Left ventricle myocardium superior (tissue), 1 donor: ENCODE measurements at places on chromosomes 12 and 14. TPM values are rescaled to one million over a fixed set of nuclear protein-coding genes. Genes with fewer than 3 reads are reported as not detected.

LRP1-AS gene
- total RNA-seq = not detected

DNA sequence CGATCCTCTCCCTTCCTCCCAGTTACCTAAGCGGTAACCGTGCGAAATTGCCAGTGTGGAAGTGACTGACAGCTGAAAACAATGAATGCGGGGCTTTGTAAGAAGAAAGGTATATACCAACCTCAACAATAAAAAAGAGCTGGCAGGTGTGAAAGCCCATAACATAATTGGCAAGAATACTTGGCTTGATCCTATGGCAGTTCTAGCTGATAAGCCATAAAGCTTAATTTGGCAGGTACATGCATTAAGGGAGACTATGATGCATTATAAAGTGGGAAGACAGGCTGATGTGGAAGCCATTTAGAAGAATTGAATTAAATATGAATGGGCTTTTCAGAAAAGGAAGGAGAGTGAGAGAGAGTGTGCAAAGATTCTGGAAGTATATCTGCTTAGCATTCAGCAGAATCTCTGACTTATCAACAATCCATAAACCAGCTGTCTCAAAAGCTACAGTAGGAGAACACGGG is 71.3 kb downstream of the CRACR2A start:
- DNase-seq = no peak

- no peak for DNase-seq
Measured at GRCh38 chr12:22828066-22828465, 203.1 kb downstream of the ETNK1 start.

GRCh38 chr12:25052196-25052913 is 103.5 kb upstream of the BCAT1 start:
- no peak for DNase-seq

DNA sequence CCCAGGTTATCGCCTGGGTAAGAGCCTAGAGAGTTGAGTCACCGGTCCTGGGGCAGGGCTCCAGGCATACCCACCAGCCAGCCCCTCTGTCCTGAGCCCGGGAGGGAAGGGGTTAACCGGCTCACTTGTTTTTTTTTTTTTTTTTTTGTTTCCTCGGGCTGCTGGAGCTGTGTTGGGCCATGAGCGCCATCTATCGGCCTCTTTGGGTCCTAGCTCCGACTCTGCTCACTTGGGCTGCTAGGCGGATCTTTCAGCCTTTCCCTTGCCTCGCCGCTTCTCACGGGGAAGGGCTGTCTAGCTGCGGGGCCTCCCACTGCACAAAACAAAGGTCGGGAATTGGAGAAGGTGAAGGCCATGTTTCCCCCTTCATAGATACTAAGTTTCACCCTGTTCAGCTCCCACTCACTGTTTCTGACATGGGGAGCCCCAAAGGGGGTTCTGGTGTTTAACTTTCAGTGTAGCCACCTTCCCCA is 2.8 kb upstream of the SMUG1 start:
- DNase-seq = peak; percentile 81

GRCh38 chr12:53299101-53299453 is 418 bp upstream of the MYG1 start:
- DNase-seq = no peak

- no peak for DNase-seq
Measured at GRCh38 chr12:107552263-107552662, 133.3 kb upstream of the PWP1 start.

DNA sequence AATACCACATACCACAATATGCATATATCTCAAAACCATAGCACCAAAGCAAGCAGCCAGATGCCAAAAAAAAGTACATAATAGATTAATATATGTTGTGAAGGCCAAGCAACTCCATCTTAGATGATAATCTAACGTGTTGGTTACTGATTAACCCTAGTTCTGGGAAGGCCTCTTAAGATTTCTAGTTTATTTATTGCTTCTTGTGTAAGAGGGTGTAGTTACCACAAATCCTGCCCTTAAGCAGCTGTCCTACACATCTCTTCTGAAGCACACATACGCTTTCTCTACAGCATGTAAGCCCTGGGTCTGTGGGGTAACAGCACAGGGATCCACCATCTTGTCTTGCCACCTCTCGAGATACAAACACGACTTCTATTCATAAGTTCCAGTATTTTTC is 236.8 kb upstream of the AVPR1A start:
- DNase-seq = no peak

GRCh38 chr14:92451245-92451644 is 62.3 kb upstream of the RIN3 start:
- no peak for DNase-seq

DNA sequence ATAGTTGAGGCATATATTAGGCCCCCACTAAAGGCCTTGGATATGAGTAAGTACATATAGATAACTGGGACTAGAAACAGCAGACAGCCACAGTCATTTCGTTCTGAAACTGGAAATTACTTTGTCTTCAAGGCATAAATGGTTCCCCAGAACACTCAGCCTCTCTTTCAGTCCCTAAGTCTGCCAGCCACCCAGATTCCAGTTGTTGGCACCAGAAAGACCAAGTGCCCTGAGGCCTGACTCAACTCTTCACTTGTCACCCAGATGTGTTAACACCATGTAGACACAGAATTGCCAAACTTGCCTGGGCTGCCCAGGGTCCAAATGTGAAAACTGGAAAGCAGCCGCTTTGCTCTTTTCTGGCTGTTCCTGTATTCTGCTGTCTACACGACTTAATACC is 3.0 kb upstream of the LGALS3 start:
- DNase-seq = peak; percentile 35

DNA sequence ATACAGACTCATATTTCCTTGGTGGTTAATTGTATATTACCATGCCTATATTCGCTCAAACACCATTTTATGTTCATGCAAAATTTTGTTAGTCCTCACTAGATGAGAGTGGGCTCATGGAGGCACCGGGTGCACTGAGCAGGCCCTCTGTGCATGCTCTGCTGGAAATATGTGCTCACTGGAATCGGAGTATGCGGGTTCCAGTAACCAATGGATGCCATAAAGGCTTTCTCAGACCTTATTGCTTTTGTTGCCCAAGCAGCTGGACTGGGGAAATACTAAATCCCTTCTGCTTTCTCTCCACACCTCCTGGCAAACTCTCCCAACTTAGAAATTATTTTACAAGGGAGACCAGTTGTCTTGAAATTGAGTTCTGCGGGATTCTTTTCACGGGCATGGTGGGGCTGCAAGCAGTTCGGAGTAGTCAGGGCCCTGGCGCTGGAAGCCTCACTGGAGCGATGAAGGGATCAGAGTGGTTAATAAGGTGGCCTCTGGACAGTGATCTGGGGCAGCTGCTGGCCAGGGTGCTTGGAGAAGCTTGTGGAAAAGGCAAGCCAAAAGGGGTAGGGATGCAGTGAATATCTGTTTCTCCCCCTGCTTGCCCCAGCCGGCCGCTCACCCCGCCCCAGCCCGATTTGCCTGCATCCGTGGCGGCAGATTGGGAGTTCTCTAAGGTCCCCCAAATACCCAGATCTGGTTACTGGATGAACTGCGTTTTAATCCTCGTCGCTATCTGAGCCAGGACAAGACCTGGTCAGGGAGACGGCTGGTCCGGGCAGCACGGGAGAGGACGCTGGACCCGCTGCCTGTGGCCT is 7.4 kb upstream of the HOXC6 start:
- no peak for DNase-seq

DNA sequence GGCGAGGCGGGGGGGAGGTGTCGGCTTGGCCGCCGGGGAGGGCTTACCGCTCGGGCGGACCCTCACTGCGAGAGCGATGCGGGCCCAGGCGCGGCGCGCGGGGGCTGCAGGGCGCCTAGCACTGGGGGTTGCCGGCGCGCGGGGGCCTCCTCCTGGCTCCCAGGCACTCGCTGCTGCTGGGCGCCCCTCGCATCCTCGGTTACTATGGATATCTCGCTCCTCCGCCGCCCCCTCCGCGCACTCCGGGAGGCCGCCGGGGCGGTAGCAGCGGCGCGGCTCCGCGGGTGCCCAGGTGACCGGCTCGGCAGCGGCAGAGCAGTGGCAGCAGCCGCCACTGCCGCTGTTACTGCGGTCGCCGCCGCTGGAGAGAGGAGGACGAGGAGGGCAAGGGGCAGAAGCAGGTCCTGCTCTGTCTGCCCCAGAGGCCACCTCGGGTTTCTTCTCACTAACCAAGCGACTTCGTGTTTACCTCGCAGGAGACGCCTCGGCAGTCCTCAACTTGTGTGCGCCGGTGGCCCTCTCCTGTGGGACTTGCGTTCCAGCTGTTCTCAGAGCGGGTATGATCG is 250.1 kb downstream of the APAF1 start:
- DNase-seq = no peak

- DNase-seq = no peak
Measured at GRCh38 chr12:53825246-53826081, 73.7 kb upstream of the CISTR start.

GRCh38 chr14:64602826-64603225 is 53.1 kb downstream of the PPP1R36 start:
- DNase-seq = no peak

DNA sequence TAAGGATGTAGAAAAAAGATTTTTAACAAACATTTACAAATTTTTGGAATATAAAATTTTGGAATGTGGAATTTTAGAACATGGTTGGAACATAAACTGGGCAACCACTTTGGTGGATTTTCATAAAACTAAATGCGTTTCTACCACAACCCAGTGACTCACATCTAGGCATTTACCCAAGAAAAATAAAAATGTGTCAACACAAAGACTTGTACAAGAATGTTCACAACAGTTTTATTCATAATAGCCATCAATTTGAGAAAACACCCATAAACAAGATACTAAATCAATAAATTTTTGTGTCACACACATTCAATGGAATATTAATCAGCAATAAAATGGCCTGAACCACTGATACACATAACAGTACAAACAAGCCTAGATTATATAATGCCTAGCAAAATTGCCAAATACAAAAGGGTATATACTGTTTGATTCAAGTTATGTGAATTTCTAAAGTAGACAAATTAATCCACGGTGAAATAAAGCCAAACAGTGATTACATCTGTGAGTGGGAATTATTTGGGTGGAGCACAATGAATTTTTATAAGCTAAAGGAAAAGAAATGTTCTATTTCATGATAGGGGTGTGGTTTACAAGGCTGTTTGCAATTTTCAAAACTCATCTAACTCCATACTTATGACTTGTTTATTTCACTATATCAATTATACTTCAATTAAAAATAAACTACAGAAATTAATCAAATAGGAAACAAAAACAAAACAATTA is 415.2 kb upstream of the OR4E1 start:
- DNase-seq = no peak

GRCh38 chr14:50059763-50060616 is 56.4 kb downstream of the VCPKMT start:
- DNase-seq = no peak

DNA sequence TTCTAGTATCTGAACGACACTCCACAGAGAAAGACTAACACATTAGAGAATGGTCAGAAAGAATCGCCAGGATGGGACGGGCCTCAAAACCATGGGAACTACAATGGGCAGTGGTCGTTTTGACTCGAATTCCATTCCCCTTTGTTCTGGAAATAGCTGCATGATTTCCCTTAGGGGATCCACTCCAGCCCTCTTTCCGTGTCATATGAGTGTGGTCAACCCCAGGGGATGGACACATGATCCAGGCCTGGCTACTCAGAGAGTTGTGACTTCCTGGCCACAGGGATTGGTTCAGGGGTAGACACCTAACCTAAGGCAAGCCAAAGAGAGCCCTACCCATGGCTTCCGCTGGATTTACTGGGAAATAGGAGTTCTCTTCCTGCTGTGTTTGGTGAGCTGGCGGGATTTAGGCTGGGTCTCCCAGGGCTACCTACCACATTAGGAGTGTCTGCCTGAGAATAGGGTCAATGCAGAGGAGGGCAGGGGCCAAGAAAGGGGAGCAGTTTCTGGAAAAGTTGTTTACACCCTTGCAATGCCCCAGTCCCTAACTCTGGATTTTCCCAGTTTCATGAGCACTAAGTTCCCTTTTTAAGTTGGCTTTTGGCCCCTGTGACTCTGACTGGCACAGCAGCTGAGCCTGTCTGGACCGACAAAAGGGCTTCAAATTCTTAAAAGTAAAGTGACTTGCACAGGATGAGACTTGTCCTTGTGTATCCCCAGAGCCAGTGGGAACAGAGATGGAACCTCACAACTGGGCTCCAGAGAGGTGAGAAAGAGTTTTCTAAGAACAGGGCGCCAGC is 28.1 kb upstream of the GPATCH2L start:
- no peak for DNase-seq

DNA sequence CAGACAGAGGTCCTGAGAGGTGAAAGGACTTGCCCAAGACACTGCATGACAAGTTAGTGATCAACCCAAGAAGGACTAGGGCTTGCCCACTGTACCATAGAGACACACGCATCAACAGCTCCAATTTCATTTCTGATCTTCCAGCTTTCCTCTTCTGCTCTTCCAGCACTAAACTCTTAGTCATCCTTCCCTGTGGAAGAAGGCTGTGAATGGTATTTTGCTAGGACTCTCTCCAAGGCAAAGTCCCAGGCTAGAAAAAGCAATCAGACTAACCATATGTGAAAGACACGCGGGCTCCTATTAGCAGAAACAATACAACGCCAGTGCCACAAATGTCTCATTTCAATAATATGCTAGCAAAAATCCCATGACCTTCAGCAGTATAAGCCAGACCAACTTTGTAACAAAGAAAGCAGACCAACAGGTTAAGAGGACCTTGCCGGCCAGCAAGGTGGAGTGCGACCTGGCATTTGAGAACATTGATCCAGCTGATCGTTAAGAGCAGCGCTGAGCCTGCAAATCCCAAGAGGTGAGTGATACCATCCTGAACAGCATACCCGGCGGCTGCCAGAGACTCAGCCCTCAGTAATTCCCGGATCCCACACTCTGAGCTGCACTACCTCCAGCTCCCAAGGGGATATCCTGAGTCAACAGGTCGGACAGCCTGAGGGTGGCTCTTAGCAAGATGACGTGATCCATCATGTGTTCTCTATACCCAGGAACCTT is 132.5 kb downstream of the FOXN3 start:
- DNase-seq = no peak

GRCh38 chr12:34151019-34151418 is 128.7 kb downstream of the ALG10 start:
- no peak for DNase-seq

DNA sequence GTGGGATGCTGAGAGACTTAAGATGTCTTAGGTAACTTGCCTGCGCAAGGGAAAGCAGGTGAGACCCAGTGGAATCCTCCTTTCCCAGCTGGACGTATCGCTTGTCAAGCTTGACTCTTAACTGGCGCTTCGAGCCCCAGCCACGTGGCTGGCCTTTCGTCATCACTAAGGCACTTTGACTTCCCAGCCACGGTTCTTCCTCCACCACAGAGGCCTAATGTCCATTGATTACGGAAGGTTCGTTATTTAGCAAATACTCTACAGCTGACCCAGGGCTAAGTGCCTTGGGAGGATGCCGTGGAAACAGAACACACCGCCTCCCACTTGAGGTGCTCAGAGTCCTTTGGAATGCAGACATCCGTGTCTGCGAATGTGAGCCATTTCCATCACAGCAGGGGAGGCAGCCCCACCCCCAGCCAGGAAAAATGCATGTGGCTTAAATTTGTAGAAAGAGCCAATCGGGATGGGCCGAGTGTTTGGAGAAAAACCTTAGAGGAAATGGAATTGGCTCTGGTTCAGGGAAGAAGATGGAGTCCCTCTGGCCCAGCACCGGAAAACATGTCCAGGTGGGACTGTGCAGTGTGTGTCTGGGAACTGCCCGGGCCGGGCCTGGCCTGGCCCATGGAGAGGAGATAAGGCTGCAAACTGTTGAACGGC is 115.7 kb downstream of the PLXNC1 start:
- no peak for DNase-seq

GRCh38 chr14:51630987-51631386 is 20.7 kb upstream of the FRMD6 start:
- DNase-seq = no peak
